Stimulated activated CD4-positive, alpha-beta T cell treated with anti-CD3 and anti-CD28 coated beads, Interleukin-15, amount 100 ng/mL, for 24 hours (primary cell): ENCODE measurements at places on chromosomes 1 and 21.

GRCh38 chr1:175129182-175129581, 61.5 kb downstream of the TNN start:
- DNase-seq = no peak

DNA sequence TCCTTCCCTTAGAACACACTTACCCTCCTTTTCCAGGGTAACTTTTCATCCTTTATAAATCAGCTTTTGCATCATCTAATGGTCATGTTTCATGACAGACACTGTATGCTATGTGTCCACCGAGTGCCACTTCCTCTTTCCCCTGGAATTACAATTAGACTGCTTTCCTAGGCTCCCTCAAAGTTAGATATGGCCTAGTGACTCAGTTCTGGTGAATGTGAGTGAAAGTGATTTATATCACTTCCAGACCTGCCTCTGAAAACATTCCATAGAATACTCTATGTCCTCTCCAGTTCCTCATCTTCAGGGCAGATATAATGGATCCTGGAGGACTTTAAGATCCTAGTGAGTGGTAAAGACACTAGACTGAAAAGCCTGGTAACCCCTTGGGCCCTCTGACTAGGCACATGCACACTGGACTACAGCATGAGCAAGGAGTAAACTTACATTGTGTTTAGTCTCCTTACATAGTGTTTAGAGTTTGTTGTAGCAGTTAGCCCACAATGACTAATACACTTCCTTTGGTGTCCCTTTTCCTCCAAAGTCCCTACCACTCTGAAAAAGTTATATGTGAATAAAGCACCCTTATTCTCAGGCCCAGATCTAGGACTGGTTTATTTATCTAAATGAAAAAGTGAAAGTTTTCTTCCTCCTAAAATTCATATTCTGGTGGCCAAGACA, 59.3 kb downstream of the GPR88 start:
- DNase-seq = no peak

GRCh38 chr1:20102875-20103274, 16.5 kb downstream of the PLA2G2D start:
- no peak for DNase-seq

DNA sequence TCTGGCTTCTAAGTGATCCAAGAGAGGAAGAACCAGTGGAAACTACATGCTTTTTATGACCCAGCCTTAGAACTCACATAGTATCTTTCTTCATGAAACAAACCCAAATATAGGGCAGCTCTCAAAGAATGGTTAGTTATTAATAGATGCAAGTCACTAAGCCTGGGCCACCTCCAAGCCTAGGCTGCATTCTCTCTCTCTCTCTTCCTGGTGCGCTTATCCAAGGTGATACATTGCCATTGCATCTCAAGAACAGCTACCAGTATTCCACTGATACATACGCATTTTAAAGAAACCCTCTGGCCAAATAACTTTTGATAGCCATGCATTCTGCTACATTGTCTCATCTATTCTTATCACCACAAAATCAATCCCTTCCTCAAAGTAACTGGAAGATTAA, 455.6 kb upstream of the ADGRL2 start:
- DNase-seq = no peak

DNA sequence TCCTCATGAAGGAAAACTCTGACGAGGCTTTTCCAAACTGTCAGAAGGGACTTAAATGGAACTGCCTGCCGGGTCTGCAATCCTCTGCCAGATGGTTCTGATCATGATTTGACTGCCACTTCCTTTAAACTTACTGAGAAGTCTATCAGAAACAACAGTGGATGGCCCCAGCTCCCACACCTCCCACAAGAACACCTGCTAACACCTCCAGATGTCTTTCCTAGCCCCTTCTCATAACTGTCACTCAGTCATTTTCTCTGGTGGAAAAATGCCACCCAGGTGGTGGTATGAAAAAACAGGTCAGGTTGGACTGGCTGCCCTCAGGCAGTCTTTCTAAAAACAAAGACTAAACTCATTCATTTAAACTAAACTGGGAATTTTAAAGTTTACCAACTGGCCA, 66.7 kb upstream of the ABCD3 start:
- DNase-seq = peak; percentile 11

GRCh38 chr1:230169454-230170152, 102.6 kb downstream of the GALNT2 start:
- DNase-seq = no peak
